ENCODE measurements at places on chromosomes 2 and 18.

GRCh38 chr2:189517847-189518535, 62.6 kb downstream of the SLC40A1 start:
- no peak for DNase-seq

DNA sequence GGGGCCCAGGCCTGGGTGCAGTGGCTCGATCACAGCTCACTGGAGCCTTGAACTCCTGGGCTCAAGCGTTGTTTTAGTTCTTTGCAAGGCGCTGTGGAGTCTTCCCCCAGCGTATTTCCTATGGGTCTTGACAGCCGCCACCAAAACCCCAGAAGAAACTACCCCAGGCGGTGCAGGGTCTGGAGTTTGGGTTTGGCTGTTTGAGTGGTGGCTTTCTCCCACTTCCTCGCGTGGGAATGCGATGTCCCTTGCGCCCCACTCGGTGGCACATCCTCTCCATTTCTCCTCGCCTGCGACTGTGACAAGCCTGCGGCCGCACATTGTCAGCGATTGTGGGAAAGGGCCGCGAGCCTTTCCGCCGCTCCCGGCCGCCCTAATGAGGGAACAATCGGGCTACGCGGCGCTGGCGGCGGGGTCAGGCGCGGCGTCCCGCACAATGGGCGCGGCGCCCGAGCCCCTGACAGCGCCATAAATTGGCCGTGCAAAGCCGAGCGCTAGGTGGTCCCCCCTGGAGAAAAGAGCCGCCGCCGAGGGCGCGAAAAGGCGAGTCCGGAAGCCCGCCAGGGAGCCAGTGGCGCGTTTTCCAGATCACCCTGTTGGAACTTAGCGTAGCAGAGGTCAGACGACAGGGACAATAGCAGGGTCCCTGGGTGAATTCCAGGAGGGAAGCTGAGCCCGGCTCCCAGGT, 194.9 kb upstream of the POU3F3 start:
- DNase-seq, result no peak

DNA sequence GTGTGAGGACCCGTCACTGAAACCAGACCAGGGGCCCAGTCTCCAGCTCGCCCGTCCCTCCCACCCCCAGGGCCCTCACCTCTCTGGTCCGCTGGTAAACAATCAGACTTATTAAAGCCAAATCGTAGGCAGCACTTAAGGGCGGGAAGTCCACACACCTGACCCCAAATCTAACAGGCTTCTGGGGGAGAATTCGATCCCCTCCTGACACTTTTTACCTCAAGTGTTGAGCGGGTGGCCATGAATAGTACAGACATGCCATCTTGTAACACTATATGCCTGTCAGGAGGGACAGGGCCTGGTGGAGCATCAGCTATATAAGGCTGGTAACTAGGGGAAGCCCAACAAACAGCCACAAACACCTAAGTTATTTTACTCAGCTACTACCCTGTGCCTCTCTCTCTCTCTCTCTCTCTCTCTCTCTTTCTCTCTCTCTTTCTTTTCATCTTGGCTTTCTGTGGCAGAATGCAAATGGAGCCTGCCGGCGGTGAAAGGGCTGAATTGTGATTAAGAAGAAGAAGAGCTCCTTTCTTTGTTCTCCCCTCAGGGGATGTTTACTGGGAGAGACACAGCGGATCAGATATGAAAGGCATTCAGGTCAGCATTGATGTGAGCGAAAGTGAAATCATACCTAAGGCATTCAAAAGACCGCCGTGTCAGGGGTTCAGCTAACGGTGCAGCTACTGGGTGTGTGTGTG, 9.5 kb downstream of the ZEB2 start:
- DNase-seq, result no peak

GRCh38 chr2:228720895-228721294, 539.4 kb upstream of the SPHKAP start:
- no peak for DNase-seq

- DNase-seq, result no peak
Measured at GRCh38 chr2:39494784-39495251, 57.7 kb upstream of the MAP4K3 start.

- DNase-seq, result no peak
Measured at GRCh38 chr2:207133458-207133819, 32.3 kb downstream of the KLF7 start.

- no peak for DNase-seq
Measured at GRCh38 chr2:37865640-37866039, 59.4 kb upstream of the RMDN2 start.

- DNase-seq, result no peak
Measured at GRCh38 chr2:132747046-132747445, 77.0 kb upstream of the LYPD1 start.

DNA sequence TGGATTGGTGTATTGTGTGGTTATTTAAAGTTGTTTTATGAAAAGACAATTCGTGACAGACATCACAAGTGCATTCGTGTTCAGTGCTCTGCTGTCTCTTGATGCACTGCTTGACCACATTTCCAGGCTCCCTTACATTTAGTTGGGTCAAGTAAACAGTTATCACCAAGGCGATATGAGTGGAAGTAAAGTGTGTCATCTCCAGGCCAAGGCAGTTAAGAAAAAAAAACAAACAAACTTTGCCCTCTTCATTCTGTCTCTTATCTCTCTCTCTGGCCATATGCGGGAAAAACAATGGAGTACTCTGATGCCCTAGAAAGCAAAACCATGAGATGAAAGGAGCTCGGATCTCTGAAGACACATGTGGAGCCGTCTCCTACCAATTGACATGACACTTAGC, 131.1 kb downstream of the DSEL start:
- no peak for DNase-seq

- no peak for DNase-seq
Measured at GRCh38 chr2:65055422-65056214, 598 bp upstream of the CEP68 start.

GRCh38 chr2:74238879-74239278, 40.5 kb downstream of the MTHFD2 start:
- DNase-seq, result no peak

DNA sequence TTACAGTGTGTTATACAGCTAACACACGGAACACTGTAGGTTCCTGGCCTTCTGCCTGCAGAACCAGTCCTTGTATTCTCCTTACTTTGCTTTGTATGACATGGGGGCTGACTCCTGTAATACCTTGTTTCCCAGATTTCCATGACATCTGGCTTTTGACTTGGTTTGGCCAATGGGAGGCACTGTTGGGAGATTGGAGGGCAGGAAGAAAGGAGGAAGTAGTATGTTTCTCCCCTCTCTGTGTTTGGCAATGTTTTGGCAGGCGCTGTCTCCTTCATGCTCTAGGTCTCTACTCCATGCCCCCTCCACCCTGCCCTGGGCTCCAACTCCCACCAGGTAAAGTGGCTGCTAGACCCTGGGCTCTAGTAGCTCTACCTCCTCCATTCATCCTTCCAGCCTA, 331.1 kb upstream of the SLC14A2 start:
- no peak for DNase-seq

- DNase-seq, result no peak
Measured at GRCh38 chr2:237121321-237121720, 35.6 kb downstream of the COPS8 start.

DNA sequence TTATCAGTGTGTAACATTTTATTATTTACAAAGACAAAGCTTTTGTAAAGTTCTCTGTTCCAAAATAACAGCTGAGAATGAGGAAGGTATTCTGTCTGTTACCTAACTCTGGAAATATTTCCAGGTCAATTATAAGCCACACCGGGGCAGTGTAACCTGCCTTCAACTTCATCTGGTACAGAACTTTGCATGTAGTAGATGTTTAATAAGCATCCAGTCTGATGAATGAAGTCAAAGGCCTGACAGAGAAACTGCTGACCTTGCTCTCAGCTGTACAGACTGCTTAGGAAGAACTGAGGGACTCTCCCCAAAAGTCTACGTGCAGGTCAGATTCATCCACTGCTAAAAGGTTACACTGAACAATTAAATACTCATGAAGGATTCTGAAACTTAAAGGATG, 43.3 kb downstream of the WDFY1 start:
- DNase-seq, result no peak

DNA sequence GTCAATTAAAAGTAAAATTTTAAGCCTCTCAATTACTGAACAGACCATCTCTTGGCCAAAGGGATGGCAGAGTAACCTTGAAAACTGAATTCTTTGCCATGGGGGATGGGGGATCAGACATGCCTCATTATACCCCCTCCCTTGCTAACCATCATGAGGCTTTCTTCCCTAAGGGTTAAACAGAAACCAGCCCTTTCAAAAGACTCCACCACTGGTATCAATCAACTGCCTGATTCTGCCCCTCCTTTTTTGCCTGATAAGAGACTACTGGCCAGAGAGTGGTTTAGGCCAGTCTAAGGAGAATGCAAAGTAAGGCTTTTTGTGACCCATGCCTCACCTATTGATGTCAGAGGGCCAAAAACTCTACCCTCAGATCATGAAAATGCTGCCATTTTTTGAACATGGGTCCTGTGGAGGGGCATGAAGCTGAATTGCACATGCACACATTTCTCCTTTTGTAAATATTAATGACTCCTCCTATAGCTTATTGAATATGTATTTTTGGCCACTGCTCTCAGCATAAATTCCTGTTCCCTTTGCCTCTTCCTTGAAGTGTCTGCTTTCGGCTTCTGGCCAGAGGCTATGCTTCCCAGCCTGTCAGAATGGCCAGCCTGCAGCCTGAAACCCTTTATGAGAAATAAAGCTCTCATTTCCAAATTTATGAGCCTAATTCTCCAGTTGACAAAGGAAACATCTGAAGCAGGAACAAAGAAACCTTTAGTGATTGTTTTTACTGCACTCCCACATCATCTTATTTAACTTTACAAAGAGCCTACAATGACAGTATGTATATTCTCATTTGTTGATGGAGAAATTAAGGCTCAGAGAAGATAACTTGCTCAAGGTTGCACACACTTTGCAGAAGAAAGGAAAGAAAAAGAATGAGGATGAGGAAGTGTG, 270.7 kb upstream of the CELF4 start:
- no peak for DNase-seq

DNA sequence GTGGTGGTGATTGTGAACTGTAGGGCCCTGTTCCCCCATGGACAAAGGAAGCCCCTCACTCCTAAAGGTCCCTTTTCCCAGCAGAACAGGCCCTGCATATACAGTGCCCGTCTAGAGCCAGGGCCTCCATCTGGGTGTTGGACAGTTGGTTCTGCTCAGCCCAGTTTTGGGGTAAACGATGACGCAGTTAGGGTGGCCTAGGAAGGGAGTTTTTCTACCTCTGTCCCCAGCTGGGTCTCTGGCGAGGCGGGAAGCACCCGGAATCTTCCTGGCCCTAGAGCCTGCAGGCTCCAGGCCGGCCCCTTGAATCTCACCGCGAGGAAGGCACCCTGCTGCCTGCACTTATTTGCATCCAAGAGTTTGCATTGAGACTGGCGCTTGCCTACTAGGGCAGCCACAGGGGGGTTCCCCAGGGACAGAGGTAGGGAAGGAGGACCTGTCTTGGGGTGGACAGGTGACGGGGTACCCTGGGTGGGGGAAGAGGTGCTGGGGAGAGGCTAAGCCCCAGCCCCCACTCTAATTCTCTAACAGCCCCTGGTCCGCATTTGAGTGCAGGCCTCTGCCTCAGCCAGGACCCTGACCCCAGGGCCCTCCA, 529 bp upstream of the MTA3 start:
- DNase-seq, result no peak

DNA sequence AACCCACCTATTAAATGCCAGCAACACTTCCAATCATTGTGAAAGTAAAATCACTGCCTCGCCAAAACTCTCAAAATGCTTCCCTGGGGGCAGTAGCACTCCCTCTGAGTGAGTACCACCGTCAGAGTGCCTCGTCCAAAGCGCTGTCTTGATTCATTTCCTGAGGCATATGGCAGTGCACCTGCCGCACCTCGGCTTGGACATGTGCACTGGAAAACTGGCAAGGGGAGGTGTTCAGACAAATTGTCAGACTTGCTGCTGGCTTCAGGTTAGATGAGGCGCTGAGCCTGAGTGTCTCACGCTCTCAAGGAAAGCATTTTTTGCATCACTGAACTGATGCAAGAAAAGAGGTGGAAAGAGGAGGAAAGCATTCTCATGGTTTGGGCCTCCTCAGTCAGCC, 132.8 kb downstream of the ATL2 start:
- DNase-seq, result no peak

DNA sequence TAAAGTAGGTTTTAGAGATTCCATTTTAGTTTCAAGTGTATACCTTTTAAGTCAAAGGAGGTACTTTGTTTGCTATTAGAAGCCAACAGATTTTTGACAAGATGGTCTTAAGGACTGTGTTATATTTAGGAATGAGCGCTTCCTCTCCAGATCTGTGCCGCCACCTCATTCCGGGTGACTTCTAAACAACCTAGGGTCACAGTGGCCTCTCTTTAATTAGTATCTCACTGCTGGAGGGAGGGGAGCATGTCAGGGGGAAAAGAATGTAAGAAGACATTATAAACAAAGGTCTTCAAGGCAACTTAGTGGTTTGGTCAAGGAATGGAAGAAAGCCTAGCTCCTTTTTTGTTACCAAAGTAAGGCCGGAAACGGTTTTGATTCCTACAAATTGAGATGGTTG, 67.0 kb downstream of the RBMS1 start:
- DNase-seq, result no peak

GRCh38 chr2:9113262-9113661, 93.3 kb upstream of the ASAP2 start:
- no peak for DNase-seq

DNA sequence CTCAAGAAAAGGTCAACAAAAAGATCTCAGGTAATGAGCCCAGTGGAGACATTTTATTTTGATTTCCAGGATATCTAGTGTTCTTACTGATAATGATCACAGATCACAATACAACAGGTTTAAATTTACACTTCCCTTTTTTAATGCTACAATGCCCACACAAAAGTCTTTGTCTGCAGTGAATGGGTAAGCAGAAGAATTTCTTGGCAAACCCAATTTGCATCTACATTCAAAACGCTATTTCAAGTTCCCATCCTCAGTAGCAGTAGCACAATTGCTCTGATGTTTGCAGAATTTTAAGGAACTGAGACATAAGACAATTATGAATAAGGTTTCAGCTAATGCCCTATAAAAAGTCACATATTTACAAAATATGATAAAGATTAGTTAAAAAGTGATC, 929.4 kb upstream of the PIK3C3 start:
- DNase-seq, result no peak

DNA sequence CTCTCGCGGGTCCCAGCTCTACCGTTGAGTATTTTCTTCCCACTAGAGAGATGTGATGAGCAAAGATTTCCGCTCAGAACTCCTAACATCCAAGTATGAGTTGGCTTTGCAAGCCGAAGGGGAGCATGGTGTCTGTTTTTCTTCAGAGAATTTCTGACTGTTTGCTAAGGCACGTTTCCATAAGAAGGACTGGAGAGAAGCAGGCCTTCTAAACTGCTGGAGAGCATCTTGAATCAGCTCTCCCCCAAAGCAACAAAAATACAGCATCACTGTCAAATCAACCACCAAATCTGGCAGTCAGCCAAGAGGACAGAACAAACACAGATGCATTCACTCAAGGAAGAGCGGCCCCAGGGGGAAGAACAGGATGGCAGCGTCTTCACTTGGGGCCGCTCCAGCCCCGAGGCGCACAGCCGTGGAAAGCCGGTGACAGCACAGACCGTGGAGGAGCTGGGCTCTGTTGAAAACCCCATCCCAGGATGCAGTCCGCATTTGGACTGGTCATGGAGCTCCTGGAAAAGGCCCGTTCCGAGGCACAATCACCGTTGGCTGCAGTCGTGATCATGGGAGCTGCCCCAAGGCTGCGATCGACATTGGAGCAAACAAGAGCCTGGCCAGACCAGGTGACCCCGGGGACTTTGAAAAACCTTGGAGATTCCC, 101.4 kb downstream of the NFATC1 start:
- DNase-seq, result no peak

GRCh38 chr2:55119711-55120487, 69.6 kb upstream of the RTN4 start:
- no peak for DNase-seq
